Kidney (tissue), 22 donors: ENCODE measurements at places on chromosomes 7 and 10. TPM values are rescaled to one million over a fixed set of nuclear protein-coding genes. Genes with fewer than 3 reads are reported as not detected.

DNA sequence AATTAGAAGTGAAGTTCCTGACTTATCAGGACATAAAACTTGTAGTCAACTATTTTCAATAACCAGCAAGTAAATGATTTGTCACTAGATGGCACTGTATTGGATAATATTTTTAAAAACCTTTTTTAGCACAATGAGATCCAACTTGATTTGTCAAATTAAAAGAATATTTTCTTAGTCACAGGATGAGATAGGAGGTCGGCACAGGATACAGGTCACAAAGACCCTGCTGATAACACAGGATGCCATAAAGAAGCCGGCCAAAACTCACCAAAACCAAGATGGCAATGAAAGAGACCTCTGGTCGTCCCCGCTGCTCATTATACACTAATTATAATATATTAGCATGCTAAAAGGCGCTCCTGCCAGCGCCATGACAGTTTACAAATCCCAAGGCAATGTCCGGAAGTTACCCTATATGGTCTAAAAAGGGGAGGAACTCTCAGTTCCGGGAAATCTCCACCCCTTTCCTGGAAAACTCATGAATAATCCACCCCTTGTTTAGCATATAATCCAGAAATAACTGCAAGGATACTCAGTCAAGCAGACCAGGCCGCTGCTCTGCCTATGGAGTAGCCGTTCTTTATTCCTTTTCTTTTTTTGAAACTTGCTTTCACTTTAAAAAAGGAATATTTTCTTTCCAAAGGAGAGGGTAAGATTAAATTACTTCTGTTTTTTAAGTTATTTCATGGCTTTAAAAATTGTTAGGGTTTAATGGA lies 255.7 kb upstream of the MKLN1 start:
- DNase-seq = peak; percentile 19

DNA sequence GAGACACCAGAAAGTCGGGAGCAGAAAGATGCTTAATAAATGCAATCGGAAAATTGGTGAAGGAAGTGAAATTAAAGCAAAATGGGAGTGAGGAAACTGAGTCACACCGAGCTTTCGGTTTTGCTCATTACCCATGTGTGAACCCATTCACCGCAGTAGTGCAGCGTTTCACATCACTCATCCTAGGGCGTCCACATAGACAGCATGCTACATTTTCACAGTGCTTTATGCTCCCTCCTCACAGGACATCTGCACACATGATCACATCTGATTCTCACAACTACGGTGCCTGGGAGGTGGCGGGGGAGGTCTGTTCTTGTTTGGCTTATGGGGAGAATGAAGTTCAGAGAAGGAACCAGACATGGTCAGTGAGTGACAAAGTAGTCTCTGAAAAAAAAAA lies 36.6 kb upstream of the ATP6V0A4 start:
- DNase-seq = no peak

- DNase-seq = no peak
Observed at GRCh38 chr7:81267508-81267907, 348.7 kb upstream of the SEMA3C start.

GRCh38 chr7:26360650-26361049 lies 69.0 kb downstream of the SNX10 start:
- DNase-seq = no peak

- no peak for DNase-seq
Observed at GRCh38 chr7:157002819-157003421, 7.5 kb downstream of the MNX1 start.

DNA sequence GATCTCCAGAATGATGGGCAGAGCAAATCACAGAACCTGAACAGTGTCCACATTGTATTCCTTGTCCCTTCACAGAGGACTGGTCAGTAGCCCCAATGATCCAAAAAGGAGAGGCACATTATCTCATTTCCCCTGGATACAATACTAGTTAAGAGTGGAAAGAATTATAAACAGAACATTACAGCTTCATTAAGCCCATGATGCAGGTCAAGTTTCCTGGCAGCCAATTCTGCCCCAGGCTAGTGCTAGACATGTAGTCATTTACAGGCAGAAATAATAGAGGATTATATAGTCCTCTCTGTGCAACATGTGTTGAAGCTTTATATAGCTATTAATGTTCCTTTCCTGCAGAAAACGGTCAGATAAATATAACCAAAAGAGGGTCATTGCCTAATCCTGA lies 124.3 kb upstream of the WNT16 start:
- peak; percentile 33 for DNase-seq

DNA sequence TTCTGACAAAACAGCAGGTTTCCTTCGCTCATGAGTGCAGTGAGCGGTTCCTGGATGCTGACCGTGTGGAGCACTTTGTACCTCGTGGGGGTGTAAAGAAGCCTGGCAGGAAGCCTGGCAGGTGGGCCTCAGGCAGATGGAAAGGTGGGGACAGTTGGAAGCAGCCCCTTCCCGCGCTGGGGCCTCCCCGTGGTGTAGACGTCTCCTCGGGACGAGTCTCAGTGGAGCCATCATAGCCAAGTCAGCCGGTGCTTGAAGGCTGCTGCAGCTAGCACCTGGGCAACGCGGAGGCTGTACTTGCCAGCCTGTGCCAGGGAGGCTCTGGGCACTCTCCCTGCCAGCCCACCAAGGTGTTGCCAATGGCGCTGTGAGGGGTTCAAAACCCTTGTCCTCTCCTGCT lies 154.5 kb downstream of the WDR37 start:
- no peak for DNase-seq

DNA sequence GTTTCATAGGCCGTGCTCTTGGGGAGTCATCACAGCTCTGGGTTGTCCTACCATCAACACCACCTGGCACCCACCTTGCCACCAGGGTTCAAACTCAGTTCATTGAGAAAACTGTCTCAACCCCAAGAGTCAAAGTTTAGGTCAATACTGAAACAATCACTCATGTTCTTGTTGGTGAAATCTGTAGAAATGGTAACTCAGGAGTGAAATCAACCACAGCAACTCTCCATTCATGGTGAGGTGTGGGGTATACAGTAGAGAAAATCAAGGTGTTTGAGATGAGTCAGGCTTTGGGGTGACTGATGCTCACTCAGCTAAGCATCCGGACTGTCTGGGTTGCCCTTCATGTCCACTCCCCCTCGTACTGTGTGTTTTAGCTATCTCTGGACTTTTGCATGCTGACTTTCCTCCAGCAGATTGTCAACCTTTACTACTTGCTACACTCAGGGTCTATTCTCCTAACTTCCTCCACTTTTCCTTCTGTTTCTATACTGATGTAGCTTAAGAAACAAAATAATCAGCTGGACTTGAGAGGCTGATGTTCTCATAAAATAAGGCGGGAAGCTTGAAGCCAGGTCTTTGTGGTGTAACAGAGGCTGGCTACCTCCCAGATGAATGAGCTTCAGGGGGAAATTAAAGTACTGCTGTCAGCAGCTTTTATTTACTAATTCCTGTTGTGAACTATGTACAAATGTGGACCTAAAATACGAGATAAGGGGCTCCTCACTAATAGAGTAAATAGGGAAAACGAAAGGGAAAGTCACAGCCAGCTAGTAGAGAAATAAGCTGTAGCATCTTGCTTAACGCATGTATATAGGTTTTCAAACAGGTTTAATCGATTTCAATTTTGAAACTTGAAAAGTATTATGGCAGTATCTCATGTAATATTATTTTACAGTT lies 173.6 kb upstream of the AKR1E2 start:
- peak; percentile 61 for DNase-seq

GRCh38 chr7:17530741-17531421 lies 232.4 kb downstream of the AHR start:
- DNase-seq = no peak

DNA sequence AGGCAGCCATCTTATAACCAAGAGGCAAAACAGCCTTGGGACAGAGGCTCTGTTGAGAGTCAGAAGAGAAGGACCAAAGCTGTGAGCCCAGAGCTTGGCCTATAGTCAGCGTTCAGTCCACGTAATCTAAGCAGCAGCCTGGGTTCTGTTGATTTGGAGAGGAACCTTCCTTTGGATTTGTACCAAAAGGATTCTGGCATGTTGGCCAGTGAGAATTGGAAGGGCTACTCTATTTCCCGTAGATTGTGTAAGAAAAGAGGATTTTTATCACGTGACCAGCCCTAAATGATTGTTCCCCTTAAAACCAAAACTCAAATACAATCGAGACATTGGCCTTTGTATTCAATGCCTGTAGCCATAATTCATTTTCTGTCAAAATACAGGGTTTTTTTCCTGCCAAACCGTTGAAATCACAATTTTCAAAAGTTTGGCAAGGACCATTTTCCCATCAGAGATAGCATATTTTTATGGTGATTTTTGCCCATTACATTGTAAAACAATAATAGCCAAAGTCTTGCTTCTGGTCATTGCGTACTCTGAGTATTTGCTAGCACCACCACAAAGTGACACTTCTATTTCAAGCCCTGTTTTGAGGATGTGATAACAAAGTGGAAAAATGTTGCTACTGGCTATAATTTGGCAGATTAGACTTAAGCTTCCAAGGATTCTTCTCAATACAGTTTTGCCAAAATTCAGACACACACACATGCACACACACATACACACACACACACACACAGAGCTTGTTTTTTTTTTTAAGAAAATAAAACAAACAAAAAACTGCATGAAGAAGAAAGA lies 23.1 kb upstream of the BMPER start:
- no peak for DNase-seq

GRCh38 chr7:116348346-116348745 lies 138.0 kb downstream of the TES start:
- DNase-seq = no peak

- peak; percentile 53 for DNase-seq
Observed at GRCh38 chr10:75239096-75239790, 3.5 kb upstream of the COMTD1 start.

DNA sequence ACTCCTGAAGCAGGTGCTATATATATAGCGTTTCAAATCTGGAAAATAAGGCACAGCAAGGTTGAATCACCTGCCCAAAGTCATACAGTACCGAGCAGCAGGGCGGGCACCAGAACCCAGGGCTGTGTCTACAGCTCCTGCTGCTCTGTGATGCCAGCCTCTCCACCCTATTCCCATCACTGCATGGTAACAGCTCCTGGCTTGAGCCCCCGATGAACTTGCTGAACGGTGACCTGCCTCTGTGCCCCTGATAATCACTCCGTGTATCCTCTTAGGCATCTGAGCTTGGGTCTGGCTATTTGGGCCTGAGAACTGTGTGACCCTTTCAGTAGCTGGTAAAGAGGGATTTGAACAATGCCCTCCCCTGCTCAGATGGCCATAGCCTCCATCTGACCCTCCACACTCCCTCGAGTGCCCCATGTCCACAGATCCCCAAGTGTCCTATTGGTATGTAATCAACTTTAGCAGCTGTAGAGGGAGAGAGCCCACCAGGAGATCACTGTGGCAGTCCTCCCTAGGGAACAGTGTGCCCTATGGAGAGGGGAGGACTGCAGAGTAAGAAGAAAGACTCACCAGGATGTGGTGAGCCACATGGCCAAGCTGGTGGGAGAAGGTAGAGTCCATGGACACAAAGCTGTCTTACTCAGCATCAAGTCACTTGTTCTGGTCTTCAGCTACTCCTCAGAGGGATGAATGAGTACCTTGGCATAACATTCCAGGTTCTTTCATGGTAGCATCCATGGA lies 1.1 kb upstream of the ARHGAP22 start:
- DNase-seq = no peak

DNA sequence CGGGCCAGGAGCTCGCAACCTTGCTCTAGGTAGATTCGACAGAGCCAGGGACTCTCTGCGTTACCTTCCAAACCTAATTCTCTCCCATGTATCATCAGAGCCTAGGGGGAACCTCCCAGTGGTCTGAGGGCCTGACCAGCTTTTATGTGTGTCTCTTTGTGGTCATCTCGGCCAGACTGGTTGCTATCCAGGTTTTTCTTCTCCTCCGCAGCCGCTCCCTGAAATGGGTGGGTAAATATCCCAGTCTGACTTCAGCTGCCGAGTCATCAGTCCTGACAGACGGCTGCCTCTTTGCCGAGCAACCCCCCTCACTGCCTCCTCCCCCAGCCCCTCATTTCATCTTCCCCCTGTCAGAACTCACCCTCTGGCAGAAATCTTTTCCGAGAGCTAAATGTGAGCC lies 578.1 kb downstream of the LRMDA start:
- no peak for DNase-seq

GRCh38 chr7:24480501-24480900 lies 92.8 kb upstream of the PALS2 start:
- no peak for DNase-seq

DNA sequence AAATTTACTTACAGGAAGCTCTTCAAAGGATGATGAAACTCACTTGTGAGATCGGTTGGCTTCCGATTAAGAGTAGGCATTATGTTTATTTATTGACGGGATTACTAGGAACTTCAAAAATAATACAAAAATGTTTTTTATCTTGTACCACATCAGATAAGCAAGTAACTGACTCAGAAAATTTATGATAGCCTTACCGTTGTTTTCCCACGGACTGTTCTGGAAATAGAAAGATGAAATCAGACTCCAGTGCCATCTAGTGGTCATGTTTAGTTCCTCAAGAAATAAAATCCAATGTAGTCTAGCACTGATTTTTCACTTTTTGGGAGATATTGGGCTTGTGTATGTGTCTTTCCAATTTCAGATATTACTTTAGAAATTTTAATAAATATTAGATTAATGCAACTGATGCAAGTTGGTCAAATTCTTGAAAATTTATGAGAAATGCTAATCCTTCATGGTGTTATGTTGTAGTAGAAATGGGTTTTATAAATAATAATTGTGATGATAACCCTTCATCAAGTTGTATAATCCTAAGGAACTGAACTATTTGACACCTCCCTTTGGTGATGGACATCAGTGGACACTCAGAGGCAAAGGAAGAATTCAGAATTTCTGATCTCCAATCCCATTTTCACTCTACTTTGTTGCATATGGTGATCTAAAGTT lies 168.8 kb downstream of the TMEM26 start:
- no peak for DNase-seq

DNA sequence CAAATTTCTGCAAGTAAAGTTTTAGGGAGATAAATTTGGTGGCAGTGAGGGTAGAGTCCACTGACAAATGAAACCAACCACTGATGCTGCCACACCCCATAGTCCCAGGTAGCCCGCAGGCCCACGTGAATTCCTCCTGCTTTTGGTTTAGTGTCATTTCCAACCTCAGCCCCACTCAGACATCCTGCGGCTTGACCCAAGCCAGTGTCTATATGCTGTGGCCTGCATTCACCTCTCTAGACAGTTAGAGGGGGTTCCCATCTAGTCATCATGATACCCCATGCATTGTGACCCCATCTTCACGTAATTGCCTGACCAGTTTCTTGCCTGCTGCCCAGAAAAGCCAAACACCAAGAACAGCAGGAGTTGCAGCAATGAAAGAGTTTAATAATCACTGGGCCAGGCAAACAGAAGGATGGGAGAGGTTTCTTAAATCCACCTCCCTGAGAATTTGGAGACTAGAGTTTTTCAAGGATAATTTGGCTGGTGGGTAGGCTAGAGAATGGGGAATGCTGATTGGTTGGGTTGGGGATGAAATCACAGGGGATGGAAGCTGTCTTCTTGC lies 332.0 kb upstream of the GALNT17 start:
- DNase-seq = no peak

Gene SPAM1
- polyA plus RNA-seq = not detected

Gene MRLN
- 24.3 TPM for polyA plus RNA-seq

Gene MAGI2
- 4.4 TPM for polyA plus RNA-seq

Gene ZP3
- polyA plus RNA-seq = 2.8 TPM

Gene HOXA6
- 1.1 TPM for polyA plus RNA-seq

Gene PDGFA
- 14.1 TPM for polyA plus RNA-seq

Gene JCAD
- polyA plus RNA-seq = 15.7 TPM

Gene SKAP2
- polyA plus RNA-seq = 20.0 TPM
